ENCODE measurements at places on chromosomes 5 and 9.

GRCh38 chr9:111013707-111014106 is 24.6 kb downstream of the LPAR1 start:
- DNase-seq: no peak

- no peak for DNase-seq
Measured at GRCh38 chr9:7640231-7640630, 159.3 kb downstream of the DMAC1 start.

DNA sequence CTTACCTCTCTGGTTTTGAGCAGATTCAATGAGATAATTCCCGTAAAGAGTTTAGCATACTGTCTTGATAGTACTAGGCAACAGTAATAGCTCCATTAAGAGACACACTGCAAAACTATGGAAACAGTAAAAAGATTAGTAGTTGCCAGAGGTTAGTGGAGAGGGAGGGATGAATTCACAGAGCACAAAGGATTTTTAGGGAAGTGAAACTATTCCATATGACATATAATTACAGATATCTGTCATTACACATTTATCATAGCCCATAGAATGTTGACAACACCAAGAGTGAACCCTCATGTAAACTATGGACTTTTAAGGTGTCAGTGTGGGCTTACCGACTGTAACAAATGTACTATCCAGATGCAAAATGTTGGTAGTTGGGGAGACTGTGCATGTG is 176.4 kb upstream of the PLCXD3 start:
- no peak for DNase-seq

DNA sequence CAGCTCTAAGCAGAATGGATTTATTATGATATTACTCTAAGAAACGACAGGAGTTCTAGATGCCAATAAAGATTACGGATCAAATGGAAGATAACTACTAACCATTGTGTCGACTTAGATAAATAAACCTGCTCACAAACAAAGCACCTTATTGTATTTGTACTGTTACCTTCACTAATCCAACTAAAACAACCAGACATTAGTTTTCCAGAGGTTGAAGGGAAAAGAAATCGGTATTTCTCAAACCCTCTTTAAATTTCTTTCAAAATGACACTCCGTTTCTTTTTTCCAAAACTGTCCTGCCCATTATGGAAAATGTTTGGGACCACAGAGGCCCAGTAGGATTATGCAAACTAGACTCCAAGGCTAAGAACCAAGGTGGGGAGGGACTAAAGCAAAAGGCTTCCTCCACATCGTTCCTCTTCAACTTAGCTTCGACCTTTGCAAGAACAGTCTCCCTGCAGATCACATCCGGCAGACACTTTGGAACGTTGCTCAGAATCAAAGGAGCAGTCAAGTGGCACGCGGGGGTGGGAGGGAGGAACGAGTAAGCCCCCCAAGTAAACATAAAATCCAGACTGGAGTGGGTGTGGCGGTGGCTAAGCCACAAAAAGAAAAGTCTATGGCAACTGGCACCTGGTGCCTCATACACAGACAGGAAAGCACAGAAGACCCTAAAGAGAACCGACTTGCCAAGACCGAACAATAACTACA is 2.7 kb downstream of the MLLT3 start:
- no peak for DNase-seq

- DNase-seq: no peak
Measured at GRCh38 chr5:151063142-151063989, 17.5 kb downstream of the TNIP1 start.

DNA sequence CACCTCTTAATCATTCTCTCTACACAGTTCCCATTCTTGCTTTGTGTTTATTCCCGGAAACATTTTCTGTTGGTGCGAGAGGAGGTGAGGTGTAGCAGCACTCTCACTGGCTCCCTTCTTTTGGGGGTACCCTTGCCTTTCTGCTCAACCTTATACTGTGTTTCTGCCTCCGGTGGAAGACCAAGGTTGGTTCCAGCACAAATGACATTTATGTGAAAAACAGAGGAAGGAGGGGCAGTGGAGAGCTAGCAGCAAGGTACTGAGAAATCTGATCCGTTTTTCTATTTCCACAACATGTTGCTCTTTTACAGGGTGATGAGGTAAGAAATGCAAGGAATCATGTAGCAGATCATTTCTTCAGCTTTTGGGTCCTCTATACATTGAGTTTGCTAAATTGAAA is 648.0 kb upstream of the DMAC1 start:
- DNase-seq: no peak

GRCh38 chr9:137167747-137168572 is 1.9 kb downstream of the LRRC26 start:
- DNase-seq: no peak

- DNase-seq: no peak
Measured at GRCh38 chr5:24232041-24232440, 412.7 kb downstream of the CDH10 start.

DNA sequence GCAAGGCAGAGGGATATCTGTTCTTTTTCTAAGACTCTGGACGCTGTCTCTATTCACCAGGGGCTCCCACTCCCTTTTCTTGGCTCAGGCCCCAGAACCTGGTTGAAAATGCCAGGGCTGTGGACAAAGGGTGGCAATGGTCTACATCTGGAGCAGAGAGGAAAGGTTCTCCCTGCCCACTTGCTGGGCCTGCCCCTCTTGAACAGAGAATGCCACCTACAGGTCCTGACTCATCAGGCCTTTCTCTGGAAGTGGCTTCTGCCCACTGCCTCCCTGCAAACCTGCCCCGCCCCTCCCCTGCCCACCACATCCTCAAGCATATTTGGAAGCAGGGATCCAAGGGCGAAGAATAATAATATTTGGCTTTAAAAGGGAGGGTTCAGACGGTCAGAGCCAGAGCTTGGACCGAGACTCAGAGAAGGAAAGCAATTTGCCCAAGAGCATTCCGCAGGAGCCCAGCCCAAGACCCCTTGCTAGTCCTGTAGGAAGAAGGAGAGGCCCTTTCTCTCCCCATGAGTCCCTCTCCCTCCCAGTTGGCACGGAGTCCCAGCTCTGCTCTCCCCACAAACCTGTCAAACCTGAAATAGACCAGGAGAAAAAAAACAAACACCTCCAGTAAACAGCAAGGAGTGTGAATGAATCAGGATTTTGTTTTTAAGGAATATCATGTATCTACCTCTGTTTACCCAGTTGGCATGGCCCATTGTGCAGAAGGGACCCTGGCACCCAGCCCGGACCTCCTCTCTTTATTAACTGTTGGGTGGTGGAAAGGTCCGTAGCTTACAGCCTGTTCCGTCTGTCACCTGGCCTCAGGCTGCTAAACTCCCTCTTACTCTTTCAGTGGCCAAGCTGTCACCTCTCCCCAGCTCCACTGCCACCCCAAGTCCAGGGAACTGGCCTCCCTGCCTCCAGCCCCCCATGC is 37.7 kb upstream of the STXBP1 start:
- no peak for DNase-seq

GRCh38 chr9:7980691-7981289 is 181.2 kb upstream of the DMAC1 start:
- DNase-seq: no peak

Measured in stimulated activated CD8-positive, alpha-beta memory T cell treated with anti-CD3 and anti-CD28 coated beads, Interleukin-12 subunit alpha, Interleukin-12 subunit beta, amount 100 ng/mL, for 4 hours (primary cell).